ENCODE measurements at places on chromosomes 13 and 19. TPM values are rescaled to one million over a fixed set of nuclear protein-coding genes. Genes with fewer than 3 reads are reported as not detected.

- DNase-seq = no peak
These were observed 14.7 kb downstream of the ZNF441 start for GRCh38 chr19:11781295-11782057.

- no peak for DNase-seq
These were observed 7.8 kb downstream of the ANKLE1 start for GRCh38 chr19:17289489-17289888.

GRCh38 chr19:30739394-30739793 is 367.2 kb downstream of the ZNF536 start:
- no peak for DNase-seq

- DNase-seq = peak; percentile 70
These were observed at the start of gene TPGS1 for GRCh38 chr19:507286-508203. Gene TPGS1, plus strand, starts transcription at chr19:507497. Its CDS starts 10 bp downstream, at chr19:507507.

- DNase-seq = peak; percentile 28
These were observed 27.4 kb upstream of the TUBGCP3 start for GRCh38 chr13:112615391-112615790.

DNA sequence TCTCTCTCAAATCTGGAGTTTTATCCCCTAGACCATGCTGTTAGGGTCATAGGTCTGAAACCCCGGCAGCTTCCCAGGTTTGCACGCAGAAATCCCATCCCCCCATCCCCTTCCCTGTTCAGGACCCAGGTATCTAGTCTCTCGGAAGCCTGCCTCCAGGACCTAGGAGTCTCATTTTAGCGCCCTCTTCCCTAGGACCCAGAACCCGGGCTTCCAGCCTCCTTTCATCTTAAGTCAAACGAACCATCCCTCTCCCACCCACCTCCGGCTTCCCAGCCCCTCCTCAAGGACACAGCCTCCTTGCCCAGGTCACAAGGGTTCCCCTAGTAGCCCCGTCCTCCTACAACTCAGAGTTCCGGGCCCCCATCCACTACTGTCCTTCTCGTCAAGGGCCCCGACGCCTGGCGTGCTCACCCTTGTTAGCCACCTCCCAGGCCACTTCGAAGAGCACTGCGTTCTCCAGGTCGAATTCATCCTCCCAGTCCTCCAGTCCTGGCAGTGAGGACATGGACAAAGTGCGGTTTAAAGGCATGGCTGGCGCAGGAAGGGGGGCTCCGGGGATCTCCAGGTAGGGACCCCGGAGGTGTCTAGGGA is 431 bp downstream of the GYS1 start:
- DNase-seq = no peak

DNA sequence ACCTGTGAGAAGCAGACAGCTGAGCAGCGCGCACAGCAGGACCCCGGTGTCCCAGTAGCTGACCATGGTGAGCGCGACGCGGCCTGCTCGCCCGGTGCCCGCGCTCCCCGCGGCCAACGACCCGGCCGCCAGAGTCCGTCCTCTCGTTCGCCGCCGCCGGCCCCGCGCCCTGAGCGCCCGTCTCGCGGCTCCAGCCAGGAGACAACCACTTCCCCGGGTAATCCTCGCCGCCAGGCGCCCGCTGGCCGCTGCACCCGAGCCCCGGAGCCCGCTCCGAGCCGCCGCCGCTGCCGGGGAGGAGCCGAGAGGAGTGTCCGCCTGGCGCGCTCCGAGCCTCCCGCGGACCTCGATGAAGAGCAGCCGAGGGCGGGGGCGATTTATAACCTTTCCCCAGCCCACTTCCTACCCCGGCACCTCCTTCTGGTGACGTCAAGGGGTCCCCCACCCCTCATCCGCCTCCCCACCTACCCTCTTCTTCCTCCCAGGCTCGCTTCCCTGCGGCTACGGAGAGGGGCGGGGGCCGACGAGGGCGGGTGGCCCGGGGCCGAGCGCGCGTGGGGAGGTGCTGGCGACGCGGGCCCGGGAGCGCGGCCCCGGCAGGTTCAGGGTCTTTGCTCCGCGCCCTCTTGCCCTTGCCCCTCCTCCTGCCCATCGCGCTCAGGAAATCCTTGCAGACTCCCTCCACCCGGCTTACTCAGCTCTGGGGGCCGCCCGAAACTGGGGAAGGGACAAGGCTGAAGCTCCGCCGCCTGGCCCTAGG is at the start of gene FLT1:
FLT1 (minus strand) TSS at position 351 of the 760 bp plus-strand sequence; CDS start at position 66, 285 bp downstream.
- peak; percentile 72 for DNase-seq

DNA sequence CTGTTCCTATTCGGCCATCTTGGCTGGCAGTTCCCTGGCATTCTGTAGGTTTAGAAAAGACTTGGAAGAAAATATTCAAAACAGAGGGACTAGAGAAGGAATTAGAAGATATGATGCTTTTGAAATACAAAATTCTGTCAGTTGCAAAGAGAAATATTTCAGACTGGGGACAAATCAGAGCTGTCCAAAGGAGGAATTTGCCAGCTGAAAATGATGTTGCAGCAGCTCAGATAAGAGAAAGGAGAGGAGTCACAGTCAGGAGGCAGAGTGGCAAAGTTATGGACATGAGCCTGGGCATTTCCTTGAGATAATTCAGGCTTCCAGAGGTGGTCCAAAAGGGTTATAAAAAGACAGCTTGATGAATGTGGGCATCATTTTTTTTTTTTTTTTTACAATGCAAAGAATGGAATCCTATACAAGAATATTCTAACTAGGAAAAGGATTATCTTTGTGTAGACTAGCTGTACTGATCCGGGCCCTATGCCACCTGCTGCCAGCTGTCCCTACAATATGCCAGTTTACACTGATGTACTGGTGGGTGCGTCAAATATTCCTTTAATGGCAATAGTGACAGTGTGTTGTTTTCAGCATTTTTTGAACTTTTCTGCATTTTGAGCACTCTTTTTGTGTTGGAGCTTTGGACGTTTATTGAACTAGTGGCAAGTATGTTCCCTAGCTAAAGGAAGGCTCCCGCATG is 31.8 kb upstream of the CBY2 start:
- no peak for DNase-seq

- peak; percentile 86 for DNase-seq
These were observed 610 bp downstream of the ZNF791 start for GRCh38 chr19:12611361-12611699.

- no peak for DNase-seq
These were observed 12.0 kb downstream of the MLLT1 start for GRCh38 chr19:6267552-6268381.

DNA sequence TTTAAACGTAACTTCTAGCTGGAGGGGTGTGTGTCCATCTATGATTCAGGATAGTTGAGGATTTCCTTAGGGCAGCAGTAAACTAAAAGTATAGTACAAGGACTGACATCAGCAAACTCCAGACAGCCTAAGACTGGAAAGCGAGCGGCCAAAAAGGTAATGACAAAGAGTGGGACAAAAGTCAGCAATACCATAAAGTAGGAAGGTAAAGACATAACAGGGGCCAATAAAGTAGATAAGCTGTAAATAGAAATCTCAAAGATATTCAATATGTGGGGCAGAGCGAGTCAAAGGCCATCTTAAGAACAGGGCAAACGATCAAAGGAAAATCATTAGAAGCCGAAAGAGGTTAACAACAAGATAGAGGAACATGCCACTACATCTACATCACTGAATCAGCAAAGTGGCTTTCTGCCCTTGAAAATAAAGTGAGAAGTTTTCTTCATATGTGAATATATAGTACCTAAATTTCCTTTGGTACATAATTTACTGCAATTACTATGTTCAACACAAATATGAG is 167.2 kb downstream of the DIAPH3 start:
- no peak for DNase-seq

DNA sequence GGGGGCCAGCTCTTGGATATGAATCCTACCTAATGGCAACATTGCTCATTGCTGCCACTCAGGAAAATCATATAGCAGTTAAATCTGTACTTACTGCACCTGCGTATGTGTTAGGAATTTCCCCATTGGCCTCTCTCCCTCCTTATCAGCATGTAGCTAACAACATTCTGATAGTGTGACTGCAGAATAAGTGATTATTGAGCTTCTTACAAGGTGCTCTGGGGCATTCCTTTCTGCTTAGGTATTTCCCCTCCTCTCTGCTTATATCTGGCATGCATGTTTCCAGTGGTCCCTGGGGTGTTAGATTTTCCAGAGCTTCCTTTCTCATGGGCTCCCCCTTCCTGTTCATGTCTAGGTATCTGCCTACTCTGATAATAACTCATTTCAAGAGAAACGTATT is 414.1 kb upstream of the SLITRK1 start:
- DNase-seq = no peak

GRCh38 chr19:17473041-17473440 is 2.7 kb downstream of the SLC27A1 start:
- DNase-seq = no peak

DNA sequence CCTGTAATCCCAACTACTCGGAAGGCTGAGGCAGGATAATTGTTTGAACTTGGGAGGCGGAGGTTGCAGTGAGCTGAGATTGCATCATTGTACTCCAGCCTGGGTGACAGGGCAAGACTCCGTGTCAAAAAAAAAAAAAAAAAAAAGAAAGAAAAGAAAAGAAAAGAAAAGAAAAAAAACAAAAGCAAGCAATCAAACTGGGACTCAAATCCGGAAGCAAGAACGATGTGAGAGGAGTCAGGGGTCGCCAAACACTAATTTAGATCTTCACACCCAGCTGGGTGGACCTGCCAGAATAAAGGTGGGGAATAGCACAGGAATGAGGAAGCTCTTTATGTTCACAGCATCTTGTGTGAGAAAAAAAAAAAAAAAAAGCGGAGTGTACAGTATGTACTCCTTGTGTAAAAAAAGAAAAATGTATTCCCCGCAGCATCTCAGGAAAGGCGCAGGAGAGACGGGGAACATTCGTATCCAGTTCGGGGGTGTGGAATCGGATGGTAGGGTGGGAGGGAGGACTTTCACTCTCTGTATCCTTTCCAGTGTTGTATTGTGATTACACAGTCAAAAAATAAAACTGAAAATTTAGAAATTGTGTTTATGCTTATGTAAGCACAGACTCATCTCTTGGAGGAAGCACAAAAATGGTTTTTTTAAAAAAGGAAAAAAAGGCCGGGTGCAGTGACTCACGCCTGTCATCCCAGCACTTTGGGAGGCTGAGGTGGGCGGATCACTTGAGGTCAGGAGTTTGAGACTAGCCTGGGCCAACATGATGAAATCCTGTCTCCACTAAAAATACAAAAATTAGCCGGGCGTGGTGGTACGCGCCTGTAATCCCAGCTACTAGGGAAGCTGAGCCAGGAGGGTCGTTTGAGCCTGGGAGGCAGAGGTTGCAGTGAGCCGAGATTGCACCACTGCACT is 7.6 kb downstream of the DNAJB1 start:
- DNase-seq = peak; percentile 85

GRCh38 chr13:59743195-59743594 is 420.5 kb downstream of the DIAPH3 start:
- DNase-seq = no peak

DNA sequence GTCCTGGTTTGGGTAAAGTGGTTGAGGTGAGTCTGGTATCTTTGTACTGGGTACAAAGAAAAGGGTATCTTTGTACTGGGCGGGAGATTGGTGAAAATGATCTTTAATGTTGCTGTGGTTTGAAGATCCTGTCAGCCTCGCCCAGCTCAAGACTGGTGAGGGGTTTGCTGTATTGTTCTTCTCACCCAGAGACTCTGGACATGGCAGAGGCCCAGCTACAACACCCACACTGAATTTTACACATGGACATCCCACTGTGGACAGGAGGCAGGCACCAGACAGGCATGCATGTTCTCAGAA is 42.8 kb downstream of the TPT1 start:
- DNase-seq = no peak

DNA sequence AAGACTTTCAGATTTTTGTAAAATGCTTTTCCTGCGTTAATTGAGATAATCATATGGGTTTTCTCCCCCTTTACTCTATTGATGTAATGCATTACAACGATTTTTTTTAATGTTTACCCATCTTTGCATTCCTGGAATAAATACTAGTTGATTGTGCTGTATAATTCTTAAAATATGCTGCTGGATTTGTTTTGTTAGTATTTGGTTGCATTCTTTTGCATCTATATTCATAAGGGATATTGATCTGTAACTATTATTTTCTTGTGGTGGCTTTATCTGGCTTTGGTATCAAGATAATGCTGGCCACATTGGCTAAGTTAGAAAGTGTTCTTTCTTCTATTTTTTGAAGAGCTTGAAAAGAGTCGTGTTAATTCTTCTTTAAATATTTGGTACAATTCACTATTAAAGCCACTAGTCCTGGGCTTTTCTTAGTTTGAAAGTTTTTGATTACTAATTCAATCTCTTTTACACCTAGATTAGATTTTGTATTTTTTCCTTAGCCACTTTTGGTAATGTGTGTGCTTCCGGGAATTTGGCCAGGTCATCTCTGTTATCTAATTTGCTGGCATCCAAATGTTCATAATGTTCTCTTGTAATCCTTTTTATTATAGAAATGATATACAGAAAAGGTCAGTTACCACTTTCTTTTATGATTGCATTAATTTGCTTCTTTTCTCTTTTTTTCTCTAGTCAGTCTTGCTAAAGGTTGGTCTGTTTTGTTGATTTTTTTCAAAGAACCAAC is 29.8 kb downstream of the KL start:
- DNase-seq = no peak

DNA sequence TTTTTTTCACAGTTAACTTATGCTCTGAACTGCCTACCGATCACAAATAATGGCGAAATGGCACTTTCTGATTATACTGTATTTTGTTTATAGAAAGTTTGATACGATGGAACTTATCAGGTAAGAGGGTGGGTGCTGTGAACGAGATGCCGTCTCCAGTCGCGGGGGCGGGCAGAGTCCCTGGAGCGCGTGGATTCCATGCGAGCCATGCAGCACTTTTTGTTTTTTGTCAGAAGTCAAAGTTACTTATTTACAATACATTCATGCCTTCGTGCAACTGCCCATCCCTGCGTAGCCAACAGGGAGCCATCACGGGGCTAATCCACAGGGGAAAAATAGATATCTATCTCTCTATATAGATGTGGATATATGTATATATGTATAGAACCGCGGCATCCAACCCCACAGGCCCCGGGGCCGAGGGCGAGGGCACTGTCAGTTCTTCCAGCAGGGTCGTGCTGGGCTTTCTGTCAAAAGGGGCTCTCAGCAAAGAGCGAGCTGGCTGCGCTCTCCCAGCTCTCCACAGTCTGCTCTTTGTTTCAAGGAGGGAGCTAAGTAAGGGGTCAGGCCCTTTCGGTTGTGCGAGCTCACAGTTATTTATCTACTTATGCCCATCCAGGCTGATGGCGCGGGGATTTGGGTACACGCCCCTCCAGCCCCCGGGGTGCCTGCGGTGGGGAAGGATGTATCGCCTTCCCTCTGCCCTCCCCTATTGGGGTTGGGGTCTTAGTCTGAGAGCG is 3.4 kb downstream of the SLITRK1 start:
- DNase-seq = no peak

DNA sequence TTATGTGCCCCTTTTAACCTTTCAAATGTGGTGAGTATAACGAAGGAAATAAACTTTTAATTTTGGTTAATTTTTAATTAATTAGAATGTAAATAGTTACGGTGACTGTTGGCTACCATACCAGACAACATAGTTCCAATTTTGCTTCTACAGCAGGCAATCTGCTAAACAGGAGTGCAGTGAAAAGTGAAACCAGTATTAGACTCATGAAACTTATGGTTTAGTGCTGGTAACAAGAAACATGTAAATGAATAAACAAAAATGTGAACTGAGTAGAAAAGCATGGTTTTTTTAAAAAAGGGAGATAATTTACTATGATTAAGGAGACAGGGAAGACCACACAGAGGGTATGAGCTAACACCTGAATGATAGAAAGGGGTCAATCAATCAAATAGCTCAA is 478.4 kb downstream of the PCDH9 start:
- DNase-seq = no peak

GRCh38 chr19:46265217-46265828 is 31.5 kb upstream of the HIF3A start:
- peak; percentile 61 for DNase-seq

The UHRF1 gene
- 0.28 TPM for total RNA-seq

The PTPRS gene
- 138 TPM for total RNA-seq

The N4BP2L1 gene
- total RNA-seq = 5.7 TPM

The DAPK3 gene
- total RNA-seq = 202 TPM

The WDR87 gene
- not detected for total RNA-seq

The PGLYRP2 gene
- total RNA-seq = not detected

The LILRB4 gene
- total RNA-seq = 2.0 TPM

The DZIP1 gene
- total RNA-seq = 4.9 TPM

All from right atrium auricular region (tissue), 2 donors.